ENCODE measurements at places on chromosomes 5 and 9.

DNA sequence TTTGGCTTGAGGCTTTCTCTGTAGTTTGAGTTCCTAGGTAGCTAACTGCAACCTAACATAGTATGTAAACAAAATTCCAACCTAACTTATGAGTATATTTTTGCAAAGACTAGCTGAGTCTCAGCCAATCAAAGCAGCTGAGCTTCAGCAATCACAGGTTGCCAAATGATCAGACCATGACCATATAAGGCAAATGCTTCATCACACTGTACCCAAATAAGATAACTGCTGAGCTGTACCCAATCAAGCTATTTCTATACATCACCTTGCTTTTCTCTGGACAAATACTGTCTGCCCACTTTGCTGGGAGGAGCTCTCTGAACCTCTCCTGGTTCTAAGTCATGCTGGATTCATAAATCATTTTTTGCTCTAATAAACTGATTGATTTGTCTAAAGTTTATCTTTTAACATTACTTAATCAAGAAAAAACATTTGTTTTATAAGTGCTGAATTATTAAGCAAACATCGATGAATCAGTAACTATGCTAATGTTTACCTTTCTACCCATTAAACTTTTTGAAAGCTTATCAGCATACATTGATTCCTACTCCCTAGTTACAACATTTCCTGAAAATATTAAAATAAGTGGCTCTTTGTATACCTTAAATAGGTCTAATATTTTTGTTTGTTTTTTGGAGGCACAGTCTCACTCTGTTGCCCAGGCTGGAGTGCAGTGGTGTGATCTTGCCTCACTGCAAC is 129.7 kb upstream of the PCA3 start:
- no peak for DNase-seq

- DNase-seq, result no peak
These were observed 526.0 kb upstream of the ADAMTS16 start for GRCh38 chr5:4614088-4614487.

- no peak for DNase-seq
These were observed 47.8 kb upstream of the INSYN2B start for GRCh38 chr5:170028124-170028523.

DNA sequence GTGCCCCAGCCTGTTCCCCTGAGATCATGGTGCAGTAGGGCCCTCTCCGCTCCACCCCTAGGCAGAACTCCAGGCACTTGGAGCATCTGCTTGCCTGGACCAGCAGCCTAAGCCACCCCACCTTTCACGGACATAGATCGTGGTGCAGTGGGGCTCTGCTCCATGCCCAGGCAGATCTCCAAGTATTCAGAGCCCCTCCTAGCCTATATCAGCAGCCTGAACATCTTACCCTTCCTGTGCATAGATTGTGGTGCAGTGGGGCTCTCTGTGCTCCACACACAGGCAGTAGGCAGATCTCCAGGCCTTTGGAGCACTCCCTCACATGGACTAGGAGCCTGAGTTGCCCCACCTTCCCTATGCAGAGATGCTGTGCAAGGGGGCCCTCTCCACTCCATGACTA is 103.0 kb downstream of the GLIS3 start:
- DNase-seq, result no peak

DNA sequence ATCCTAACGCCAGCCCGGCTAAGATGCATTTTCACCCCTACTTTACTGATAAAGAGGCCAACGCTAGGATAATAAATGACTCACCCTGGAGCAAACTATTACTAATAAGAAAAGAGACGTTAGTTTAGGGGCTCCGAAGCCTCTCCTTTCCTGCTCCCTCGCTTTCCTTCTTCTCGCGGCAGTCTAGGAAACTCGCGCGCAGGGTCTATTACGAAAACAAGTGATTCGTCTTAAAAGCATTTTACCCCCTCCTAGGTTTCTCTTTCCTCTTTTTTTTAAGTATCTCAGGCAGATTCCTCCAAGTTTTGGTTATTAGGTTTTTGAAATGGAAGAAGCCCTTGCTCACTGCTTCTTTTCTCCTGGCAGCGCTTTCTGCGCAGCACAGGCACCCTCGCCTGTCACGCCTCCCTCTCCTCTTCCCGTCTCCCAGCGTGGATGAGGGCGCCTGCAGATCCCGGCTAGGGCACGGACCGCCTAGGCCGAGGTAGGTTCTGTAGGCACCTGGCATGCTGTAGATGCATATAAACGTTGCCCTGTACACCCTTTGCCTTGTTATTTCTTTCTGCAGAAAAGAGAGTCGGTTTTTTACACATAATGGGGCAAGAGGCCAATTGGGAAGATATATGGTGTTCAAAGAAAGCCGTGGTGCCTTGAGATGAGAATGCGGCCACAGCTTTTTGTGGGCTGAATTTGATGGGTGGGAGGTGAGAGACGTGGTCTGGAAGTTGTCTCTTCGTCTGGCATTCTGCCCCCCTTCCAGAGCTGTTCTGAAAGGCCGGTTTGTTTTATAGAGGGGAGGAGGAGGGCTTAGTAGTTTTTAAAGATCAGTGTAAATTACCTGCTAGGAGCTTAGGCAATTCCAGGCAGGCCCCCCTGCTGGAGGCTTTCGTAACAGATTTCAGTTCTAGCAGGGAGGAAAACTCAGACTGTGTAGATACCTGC is 983 bp downstream of the GCNT1 start:
- DNase-seq, result no peak

DNA sequence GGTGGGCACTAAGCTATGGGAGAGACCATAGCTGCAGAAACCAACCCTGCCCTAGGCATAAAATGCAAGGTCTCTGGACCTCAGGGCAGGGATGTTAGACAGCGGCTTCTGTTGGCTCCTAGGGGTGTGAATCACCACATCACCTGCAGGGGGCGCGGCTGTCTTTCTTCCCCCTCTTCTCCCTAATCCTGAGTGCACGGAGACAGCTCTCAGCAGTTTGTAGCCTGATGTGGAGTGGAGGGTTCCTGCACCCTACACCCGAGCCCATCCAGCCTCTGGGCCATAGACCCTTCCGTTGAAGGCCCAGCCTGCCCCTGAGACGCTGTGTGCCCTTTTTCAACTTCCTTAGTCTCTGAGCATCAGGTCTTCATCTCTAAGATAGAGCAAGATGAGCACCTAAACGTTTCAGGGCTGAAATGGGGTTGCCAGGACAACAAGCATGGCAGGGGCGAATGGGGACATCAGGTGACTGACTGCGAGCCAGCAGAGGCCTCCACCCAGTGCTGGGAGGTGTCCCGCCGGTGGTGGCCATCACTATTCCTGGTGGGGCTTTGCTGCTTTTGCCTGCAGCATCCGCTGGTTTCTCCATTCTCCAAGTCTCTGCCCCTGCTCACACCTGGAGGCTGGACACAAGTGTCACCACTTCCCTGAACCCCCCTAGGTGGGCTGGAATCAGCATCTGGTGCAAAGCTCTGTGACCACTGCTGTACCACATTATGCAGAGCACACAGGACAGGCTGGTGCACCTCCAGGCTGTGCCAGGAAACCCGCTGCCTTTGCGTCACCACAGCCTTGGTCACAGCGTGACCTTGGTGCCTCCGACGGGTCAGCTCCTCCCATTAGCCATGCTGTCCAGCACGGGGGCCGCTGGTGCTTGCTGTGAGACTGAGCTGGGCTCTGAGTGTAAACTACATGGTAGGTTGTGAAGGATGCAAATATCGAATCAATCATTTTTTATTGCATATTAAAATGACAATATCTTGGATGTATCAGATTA is 2.5 kb upstream of the SEC16A start:
- DNase-seq, result peak; percentile 85

DNA sequence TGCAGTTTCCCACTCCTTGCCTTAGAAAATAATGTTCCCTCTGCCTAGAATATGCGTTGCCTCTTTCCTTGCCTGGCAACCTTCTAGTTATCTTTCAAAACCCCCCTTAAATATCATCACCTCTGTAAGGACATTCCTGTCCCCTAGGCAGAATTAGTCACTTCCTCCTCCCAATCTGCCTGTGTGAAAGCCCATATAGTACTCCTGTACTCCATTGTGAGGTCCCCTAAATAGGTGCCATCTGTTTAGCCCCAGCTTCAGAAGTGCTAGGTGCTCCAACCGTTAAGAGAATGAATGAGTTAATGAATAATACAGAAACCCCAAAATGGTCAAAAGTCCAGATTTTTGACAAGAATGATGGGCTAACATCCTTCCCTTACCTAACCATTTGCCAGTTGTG is 181.4 kb downstream of the GDNF start:
- no peak for DNase-seq

- no peak for DNase-seq
These were observed 1.5 kb downstream of the ARHGAP26 start for GRCh38 chr5:142771666-142772065.

GRCh38 chr5:54520940-54521339 is 3.4 kb downstream of the SNX18 start:
- DNase-seq, result no peak

DNA sequence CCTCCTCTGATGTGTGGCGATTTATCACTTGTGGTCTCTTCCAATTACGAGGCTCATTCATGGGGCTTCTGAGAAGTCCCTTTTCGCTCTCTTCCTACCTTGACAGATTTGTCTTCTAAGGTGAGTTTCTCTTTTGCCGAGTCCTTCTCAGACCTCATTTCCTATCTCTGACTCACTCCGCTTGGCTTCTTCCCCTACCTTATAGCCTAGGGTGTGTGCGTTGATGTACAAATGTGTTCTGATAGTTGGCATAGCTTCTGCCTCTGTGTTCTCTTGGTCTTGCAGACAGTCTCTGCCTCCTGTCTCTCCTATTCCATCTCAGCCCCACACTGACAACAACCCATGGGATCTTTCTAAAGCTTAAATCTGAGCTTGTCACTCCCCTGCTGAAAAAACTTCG is 56.9 kb upstream of the SHB start:
- no peak for DNase-seq

DNA sequence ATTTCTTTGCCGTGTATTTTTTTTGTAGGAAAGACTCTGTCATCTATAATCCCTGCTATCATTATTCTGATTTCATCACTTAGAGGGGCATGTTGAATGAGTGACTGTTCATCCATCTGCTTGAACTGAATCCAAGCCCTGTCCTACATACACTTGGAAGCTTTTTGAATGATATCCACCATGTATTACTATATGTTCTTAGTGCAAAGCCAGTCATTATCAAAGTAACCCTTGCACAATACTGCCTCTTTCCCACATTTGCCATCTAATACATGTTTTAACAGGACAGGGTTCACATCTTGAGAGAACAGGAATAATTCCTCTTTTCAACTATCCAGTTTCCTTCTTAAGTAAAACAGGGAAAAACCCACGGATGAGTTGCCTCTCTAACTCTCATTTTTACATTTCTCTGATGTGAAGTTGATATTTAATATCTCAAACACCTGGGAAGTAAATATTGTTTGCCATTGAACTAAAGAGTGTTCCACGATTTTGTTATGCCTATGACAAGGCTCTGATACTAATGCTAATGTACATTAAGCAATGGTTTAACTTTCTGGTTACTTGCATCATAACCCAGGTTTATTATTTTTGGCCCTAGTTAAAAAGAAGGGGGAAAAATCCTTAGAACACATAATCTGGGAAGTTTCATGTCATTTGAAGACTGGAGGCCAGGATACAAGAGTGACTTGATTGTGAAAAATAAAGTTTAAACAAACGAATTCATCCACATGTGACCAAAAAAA is 103.7 kb upstream of the TARS1 start:
- no peak for DNase-seq

DNA sequence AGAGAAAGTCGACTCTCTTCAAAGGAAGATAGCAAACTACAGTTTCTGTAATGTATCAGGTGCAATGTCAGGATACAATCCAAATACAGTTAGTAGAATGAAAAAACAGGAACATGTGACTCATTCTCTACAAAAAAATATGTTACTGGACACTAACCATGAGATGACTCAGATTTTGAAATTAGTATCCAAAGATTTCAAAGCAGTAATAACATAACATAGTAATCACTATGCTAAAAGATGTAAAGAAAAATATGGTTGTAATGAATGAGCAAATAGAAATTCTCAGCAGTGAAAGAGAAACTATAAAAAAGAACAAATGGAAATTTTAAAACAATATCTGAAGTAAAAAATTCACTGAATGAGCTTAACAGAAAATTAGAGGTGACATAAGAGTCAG is 42.3 kb downstream of the SHOC1 start:
- no peak for DNase-seq

DNA sequence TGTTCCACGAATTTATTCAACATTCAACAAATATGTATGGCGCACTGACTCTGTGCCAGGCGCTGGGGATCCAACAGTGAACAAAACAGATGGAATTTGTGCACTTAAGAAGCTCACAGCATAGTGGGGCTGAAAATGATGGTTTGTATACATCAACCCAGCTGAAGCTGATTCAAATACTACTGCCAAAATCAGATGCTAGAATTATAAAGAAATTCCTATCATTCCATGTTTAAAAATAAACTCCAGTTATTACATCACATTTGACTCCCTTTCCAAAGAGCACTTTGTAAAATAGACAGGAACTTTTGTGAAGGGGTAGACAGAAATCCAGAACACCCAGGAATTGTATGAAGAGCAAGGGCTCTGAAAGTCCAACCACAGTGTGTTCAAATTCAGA is 54.1 kb downstream of the ZNF608 start:
- no peak for DNase-seq

- DNase-seq, result no peak
These were observed 109.8 kb upstream of the ATP10B start for GRCh38 chr5:160961761-160962160.

GRCh38 chr5:80193401-80193800 is 62.4 kb downstream of the SERINC5 start:
- DNase-seq, result no peak

DNA sequence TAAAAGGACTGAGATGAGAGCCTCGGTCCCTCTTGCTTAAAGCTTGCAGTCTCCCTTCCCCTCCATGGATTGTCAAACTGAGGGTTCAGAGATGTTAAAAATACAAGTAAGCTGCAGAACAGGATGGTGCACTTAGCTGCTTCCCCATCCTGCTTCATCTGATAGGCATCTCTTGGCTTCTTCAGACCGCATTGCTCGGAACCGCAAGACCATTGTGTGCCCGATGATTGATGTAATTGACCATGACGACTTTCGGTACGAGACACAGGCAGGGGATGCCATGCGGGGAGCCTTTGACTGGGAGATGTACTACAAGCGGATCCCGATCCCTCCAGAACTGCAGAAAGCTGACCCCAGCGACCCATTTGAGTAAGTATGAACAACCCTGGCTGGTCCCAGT is 65.5 kb upstream of the SAP30L start:
- DNase-seq, result no peak

- no peak for DNase-seq
These were observed 1.4 kb downstream of the TBC1D13 start for GRCh38 chr9:128788445-128788844.

Measured in stimulated activated CD4-positive, alpha-beta T cell treated with anti-CD3 and anti-CD28 coated beads, Interleukin-4, amount 100 ng/mL, for 1 hour (primary cell).